ENCODE measurements at places on chromosomes 11 and 22. TPM values are rescaled to one million over a fixed set of nuclear protein-coding genes. Genes with fewer than 3 reads are reported as not detected.
A peak's percentile ranks its signal among the peaks of the same experiment; 100 is the strongest.

OTOG gene
- total RNA-seq: not detected

TMEM45B gene
- not detected for total RNA-seq

RIC3 gene
- not detected for total RNA-seq

KIAA1671 gene
- total RNA-seq: 0.03 TPM

OR2AG1 gene
- total RNA-seq: not detected

TRPM5 gene
- not detected for total RNA-seq

DNA sequence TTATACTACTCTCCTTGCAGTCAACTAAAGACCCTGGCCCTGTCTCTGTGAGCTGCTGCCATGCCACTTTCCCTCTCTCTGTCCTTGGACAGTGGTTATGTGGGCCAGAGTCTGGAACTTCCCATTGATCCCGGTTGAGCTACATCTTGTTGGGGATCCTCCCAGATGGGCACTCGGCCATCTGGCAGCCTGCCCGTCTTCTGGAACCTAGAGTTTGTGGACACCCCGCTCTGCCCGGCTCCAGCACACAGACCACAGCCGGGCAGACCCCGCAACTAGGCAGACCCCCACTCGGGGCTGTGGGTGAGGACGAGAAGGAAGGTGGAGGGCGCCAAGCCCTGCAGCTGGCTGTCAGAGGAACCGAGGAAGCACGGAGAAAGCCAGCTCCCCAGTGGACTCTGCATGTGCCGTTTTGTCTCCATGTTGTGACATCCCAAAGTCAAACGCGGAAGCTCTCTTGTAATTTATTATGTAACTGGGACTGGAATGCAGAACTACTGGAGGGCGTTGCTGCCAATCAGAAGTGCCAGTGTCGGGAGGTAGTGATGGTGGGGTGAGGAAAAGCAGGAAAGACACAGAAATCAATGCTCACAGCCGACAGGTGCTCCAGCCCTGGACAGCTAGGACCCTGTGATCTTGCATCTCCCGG lies 207.7 kb downstream of the CEP164 start:
- no peak overlapping the region for H3K4me3 ChIP-seq
- DNase-seq: no peak
- H3K27ac ChIP-seq: no peak overlapping the region
- no peaks in the 10 kb centered on the region for H3K27me3 ChIP-seq
- no peaks in the 10 kb centered on the region for H3K4me1 ChIP-seq

DNA sequence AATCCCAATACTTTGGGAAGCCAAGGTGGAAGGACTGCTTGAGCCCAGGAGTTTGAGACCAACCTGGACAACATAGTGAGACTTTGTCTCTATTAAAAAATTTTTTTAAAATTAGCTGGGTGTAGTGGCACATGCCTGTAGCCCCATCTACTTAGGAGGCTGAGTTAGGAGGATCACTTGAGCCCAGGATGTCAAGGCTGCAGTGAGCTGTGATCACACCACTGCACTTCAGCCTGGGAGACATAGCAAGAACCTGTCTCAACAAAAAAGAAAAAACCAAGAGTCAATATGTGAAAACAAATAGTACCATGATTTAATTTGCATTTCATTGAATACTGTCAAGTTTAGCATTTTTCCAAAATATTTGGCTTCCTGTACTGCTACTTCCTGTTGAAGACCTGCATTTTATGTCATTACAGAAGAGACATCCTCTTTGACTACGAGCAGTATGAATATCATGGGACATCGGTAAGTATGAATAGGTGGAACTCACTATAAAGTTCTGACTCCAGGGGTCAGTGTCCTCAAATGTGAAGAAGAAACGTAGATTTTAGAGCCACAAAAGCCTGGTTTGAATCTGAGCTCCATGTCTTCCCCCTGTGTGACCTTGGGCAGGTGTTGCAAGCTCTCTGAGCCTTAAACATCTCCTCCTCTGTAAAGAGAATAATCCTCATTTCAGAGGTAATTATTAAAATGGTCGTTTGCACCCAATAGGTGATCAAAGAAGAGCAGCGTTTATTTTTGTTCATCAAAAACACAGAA lies 16.0 kb downstream of the CDC45 start:
- no peaks in the 10 kb centered on the region for H3K4me1 ChIP-seq
- peaks cover 78% of the 10 kb centered on the region for H3K36me3 ChIP-seq
- H3K27me3 ChIP-seq: no peaks in the 10 kb centered on the region
- DNase-seq: no peak
- H3K27ac ChIP-seq: no peak overlapping the region
- H3K4me3 ChIP-seq: no peak overlapping the region

- H3K36me3 ChIP-seq: no peaks in the 10 kb centered on the region
- no peak overlapping the region for H3K27ac ChIP-seq
- no peaks in the 10 kb centered on the region for H3K27me3 ChIP-seq
- no peak overlapping the region for H3K4me3 ChIP-seq
- H3K4me1 ChIP-seq: no peaks in the 10 kb centered on the region
Measured at GRCh38 chr11:125846188-125846587, 13.1 kb downstream of the PATE4 start.

DNA sequence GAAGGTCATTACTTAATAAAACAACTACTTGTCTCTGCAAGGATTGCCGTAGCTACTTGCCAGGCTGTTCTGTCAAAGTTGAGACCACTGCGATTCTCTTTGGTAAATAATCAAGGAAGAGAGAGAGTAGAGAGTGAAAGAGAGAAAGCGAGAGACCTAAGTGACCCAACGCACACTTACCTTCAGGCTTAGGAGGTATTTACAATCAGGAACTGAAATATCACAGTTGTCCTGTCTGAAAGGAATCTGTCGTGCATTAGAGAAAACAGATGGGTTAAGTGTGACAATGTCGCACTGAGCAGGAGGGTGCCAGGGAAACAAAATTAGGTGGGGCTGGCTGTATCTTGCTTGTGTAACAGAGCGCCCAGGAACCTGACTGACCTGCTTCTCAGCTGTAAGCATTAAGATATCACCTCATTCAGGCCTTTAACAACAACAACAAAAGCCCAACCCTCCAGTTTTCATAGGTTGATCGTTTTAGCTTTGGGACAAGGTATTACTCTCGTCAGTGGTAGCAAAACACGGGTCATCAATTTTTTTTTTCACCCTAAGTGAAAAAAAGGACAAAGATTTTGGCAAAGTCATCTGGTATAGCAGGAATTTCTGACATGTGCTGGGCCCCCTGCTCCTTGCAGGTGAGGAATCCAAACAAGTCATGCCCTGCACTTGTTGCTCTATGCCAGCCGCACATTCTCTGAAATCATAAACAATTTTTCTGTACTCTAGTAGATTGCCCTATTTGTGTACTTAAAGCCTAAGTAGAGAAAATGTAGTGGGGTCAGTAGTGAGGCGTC lies at the start of gene MUC15:
TSS of gene MUC15 (minus strand) at position 403 of the 794 bp plus-strand sequence. CDS start 5,169 bp downstream, outside the sequence.
- DNase-seq: no peak
- H3K27ac ChIP-seq: no peak within 1 kb of the TSS
- H3K4me3 ChIP-seq: no peak within 1 kb of the TSS
- peaks cover 5% of the 10 kb centered on the region for H3K27me3 ChIP-seq
- H3K4me1 ChIP-seq: no peaks in the 10 kb centered on the region

DNA sequence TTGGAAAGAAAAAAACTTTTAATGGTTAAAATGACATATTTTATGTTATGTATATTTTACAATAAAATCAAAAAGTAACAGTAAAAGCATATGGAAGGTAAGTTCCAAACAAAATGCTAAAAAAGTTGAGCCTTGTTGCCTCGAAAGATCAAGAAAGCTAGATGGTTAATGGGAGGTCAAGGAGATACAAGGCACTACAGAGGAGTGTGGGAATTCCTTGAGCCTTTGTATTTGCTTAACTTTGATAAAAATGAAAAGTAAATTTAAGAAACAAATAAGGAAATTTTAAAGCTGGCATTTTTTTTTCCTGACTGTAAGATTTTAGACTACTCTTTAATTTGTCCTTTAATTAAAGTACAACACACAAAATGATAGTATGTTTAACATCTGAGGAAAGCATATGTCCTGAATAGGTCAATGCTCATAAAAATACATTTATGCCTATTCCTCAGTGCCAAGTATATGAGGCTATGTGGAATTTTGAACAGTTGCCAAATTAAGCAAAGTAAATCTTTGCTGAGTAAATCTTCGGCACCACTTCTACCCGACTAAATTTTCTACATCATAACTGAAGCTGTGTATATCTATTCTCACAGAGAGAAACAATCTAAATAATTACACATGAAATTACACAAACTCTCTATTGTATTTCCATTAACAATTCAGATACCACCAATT lies 108.8 kb downstream of the TTC28 start:
- H3K36me3 ChIP-seq: no peaks in the 10 kb centered on the region
- no peak overlapping the region for H3K27ac ChIP-seq
- no peak overlapping the region for H3K4me3 ChIP-seq
- DNase-seq: no peak

GRCh38 chr11:68027667-68028066 lies 2.8 kb upstream of the NDUFS8 start:
- peaks cover 70% of the 10 kb centered on the region for H3K36me3 ChIP-seq
- H3K27me3 ChIP-seq: no peaks in the 10 kb centered on the region
- no peak for DNase-seq
- H3K4me3 ChIP-seq: no peak overlapping the region
- H3K4me1 ChIP-seq: peaks cover 51% of the 10 kb centered on the region

DNA sequence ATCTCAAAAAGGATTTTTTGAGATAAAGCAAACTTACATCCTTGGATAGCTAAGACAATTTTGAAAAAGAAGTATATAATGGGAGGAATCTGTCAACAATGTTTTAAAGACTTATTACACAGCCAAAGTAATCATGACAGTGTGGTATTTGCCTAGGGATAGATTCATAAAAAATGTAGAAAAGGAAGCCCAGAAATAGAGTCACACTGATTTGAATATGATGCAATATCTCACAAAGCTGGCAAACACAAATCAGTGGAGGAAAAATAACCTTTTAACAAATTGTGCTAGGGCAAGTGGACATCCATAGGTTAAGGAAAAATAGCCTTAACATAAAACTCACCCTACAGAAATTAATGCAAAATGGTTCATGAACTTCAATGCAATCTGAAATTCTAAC lies 6.0 kb downstream of the XKR3 start:
- no peaks in the 10 kb centered on the region for H3K27me3 ChIP-seq
- no peak overlapping the region for H3K27ac ChIP-seq
- no peak for DNase-seq
- no peaks in the 10 kb centered on the region for H3K4me1 ChIP-seq
- H3K36me3 ChIP-seq: no peaks in the 10 kb centered on the region

GRCh38 chr11:64935359-64936081 lies at the start of gene GPHA2:
Gene GPHA2 (minus strand): TSS chr11:64935893. CDS start chr11:64935460, 433 bp downstream.
- no peak within 1 kb of the TSS for H3K27ac ChIP-seq
- DNase-seq: no peak
- H3K4me1 ChIP-seq: no peaks in the 10 kb centered on the region

GRCh38 chr22:29205594-29206371 lies at the start of gene EMID1:
Gene EMID1 (plus strand): TSS chr22:29205896. CDS start chr22:29206039, 143 bp downstream.
- no peaks in the 10 kb centered on the region for H3K27me3 ChIP-seq
- peak within 1 kb of the TSS; percentile 88 for H3K27ac ChIP-seq
- H3K4me3 ChIP-seq: peak within 1 kb of the TSS; percentile 79
- H3K36me3 ChIP-seq: peaks cover 13% of the 10 kb centered on the region

DNA sequence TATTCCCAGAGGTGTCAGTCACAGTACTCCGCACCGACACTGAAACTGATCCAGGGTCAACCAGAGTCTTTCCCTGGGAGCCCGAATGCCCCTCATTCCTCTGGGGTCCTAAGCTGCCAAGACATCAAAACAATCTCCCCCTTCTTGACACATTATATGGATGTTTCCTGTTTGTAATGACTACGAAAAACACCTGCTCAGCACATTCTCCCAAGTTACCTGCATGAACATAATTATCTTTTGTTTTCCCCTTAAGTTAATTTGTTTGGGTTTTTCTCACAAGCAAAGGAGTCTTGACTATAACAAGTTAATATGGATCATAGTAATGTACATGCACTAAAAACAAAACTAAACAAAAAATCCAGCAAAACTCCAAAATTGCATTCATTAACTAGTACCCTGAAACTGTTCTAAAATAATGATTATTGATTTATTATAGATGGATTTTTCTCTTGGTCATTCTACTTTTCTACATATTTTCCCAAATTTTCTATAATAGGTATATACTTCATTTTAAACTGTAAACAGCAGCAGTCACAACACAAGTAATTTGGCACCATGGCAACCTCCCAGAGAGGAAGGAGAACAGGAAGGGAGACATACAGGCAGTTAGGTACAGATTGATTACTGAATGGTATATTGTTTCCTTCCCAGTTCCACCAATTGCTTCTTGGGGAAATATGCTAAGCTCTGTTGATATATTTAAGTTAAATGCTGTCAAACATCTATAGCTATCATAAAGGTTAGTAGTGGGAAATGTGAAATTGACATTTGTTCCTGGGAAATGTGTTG lies 631.5 kb downstream of the METTL15 start:
- H3K27ac ChIP-seq: no peak overlapping the region
- H3K4me1 ChIP-seq: peaks cover 42% of the 10 kb centered on the region
- H3K4me3 ChIP-seq: no peak overlapping the region
- H3K27me3 ChIP-seq: no peaks in the 10 kb centered on the region
- no peaks in the 10 kb centered on the region for H3K36me3 ChIP-seq

GRCh38 chr11:17013548-17014320 lies 480 bp downstream of the PLEKHA7 start:
- peaks cover 17% of the 10 kb centered on the region for H3K4me1 ChIP-seq
- no peak overlapping the region for H3K4me3 ChIP-seq
- H3K27me3 ChIP-seq: peaks cover 77% of the 10 kb centered on the region
- H3K27ac ChIP-seq: no peak overlapping the region
- no peaks in the 10 kb centered on the region for H3K36me3 ChIP-seq

DNA sequence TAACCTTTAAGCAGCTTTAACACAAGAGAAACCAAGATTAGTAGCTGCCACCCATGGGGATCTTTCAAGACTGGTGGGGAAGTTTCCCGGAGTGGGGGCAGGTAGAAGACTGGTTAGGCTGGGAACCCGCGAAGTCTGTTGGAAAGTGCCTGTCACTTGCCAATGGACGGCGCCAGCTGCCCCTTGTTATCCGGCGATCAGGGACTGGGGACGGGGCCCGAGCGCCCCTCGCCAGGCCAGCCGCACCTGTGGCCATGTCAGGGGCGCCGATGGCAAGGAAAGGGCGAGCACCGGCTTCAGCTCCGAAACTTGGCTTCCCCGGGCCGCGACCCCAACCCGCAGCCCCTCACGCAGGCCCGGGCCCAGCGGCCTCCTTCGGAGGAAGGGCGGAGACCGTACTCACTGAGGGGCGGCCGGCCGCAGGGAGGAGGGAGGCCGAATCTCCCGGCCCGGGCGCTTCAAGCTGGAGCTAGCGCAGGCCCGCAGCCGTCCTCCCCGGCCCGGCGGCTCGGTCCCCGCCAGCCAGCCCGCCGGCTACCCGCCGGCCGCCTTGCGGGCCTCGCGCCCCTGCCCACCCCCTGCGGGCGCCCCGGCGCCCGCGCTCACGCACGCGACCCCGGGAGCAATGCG lies 539 bp downstream of the EIF4ENIF1 start:
- peak; percentile 43 for DNase-seq
- H3K4me1 ChIP-seq: peaks cover 12% of the 10 kb centered on the region
- H3K36me3 ChIP-seq: peaks cover 50% of the 10 kb centered on the region
- no peak overlapping the region for H3K27ac ChIP-seq

DNA sequence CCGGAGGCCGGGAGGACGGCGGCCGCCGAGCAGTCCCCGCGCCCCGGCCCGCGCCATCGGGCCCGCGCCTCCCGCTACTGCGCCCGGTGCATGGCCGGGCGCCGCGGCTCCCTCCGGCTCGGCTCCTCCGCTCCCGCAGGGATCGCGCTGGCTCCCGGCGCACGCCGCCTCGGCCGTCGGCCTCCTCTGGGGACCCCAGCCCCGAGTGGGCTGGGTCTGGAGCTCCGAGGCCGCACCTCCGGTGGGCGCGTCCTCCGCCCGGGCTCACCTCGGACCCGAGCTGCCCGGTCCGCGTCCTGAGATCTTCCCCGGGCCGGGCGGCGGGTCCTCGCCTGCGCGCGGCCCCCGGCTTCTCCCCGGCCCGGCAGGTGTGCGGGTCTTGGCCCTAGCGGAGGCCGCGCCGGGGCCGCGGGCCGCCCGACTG lies 251 bp downstream of the SHISA8 start:
- H3K27ac ChIP-seq: no peak overlapping the region
- peaks cover 30% of the 10 kb centered on the region for H3K4me1 ChIP-seq
- no peaks in the 10 kb centered on the region for H3K36me3 ChIP-seq
- peaks cover 77% of the 10 kb centered on the region for H3K27me3 ChIP-seq
